ENCODE measurements at places on chromosomes 11 and 22. TPM values are rescaled to one million over a fixed set of nuclear protein-coding genes. Genes with fewer than 3 reads are reported as not detected.
A peak's percentile ranks its signal among the peaks of the same experiment; 100 is the strongest.

- no peak for DNase-seq
Measured at GRCh38 chr11:70630068-70630467, 231.7 kb downstream of the CTTN start.

The BCO2 gene
- total RNA-seq, result 6.5 TPM

The MS4A3 gene
- total RNA-seq, result 0.41 TPM

The TMX2 gene
- 39.1 TPM for total RNA-seq

The APOBEC3C gene
- total RNA-seq, result not detected

DNA sequence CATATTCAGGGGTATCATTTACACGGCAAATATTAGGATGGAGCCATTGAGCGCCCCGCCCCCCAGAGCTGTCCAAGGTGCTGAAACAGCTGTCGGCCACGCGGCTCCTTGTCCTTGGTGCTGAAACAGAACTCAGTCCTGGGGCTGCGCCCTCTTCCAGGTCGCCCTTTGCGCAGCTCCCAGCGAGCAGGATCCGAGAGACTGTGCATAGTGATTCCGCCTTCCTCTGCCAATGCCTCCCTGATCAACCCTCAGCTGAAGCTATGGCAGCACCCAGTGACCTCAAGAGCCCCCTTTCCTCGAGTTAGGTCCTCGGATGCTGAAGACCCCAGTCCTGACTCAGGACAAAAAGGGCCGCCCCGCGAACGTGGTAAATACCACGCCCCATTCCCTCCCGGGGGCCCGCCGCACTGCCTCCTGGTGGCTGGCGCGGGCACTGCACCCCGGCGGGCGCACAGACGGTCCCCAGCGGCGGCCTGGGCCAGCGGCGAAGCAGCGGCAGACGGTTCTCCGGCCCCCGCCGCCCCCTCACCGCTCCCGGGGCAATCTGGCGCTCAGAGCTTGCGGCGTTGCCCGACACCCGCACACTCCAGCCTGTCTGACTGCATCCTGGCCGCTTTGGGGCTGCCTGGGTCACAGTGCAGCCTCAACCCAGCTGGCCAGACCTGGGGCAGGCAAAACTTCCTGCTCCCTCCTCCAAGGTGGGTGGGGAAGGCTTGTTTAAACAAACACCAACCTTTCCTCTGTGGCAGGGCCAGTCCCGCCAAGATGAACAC lies 13.4 kb downstream of the SYT7 start:
- peak; percentile 86 for DNase-seq

DNA sequence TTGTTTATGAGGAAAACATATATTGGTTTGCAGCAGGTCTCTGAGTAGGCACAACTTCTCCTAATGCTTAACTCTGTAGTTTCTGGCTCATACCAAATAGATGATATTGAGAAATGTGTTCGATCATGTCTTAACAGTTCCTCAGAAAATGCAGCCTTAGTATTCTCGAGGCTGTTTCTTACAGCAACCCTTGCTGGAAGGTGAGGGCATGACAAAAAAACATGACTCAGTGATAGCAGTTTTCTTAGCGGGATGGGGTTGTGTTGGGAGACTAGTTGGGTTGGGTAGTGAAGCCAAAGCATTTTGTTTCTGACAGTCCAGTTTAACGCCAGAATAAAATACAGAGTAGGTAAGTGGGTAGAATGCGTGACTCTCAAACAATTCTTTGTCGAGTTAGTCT lies 94.7 kb upstream of the PARVA start:
- no peak for DNase-seq

GRCh38 chr11:111186308-111186915 lies 59.1 kb upstream of the POU2AF2 start:
- no peak for DNase-seq
